ENCODE measurements at places on chromosomes 3 and 15.

DNA sequence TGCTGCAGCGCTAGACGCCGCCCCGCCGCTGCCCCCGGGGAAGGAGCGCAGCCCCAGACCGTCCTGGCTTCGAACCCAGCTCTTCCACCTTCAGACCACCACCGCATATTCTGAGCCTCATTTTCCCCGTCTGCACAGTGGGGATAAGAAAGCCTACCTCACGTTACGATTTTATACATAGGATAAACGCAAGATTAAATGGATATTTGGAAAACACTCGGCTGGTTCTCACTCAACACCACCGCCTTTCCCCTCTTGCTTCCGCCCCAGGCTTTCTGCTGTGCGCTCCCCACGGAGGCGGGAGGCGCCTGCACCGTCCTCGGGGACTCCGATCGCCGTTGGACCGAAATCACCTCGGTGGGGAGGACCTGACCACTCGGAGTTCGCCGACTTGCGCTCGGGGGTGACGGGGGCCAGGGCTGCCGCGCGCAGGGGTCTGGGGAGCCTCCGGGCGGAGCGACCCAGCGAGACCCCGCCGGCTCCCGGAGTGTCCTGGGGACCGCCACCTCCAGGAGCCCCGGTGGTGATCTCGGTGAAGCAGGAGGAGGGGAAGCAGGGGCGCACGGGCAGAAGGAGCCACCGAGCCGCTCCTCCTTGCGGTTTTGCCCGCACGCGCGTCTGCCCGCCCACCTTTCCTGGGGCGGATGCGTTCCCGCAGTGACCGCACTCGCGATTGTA is 4.0 kb downstream of the FBXL22 start:
- no peaks in the 10 kb centered on the region for H3K36me3 ChIP-seq
- H3K27me3 ChIP-seq: no peaks in the 10 kb centered on the region
- no peak for DNase-seq
- peak overlapping the region; percentile 51 for H3K4me3 ChIP-seq
- H3K4me1 ChIP-seq: no peaks in the 10 kb centered on the region

- H3K4me1 ChIP-seq: no peaks in the 10 kb centered on the region
- no peak overlapping the region for H3K27ac ChIP-seq
- no peaks in the 10 kb centered on the region for H3K36me3 ChIP-seq
- no peak overlapping the region for H3K4me3 ChIP-seq
- no peaks in the 10 kb centered on the region for H3K27me3 ChIP-seq
Measured at GRCh38 chr3:39592311-39593050, 125.0 kb downstream of the MOBP start.

GRCh38 chr3:4852780-4853748 is 126.2 kb upstream of the BHLHE40 start:
- no peak for DNase-seq
- H3K27me3 ChIP-seq: no peaks in the 10 kb centered on the region
- H3K27ac ChIP-seq: peak overlapping the region; percentile 29

DNA sequence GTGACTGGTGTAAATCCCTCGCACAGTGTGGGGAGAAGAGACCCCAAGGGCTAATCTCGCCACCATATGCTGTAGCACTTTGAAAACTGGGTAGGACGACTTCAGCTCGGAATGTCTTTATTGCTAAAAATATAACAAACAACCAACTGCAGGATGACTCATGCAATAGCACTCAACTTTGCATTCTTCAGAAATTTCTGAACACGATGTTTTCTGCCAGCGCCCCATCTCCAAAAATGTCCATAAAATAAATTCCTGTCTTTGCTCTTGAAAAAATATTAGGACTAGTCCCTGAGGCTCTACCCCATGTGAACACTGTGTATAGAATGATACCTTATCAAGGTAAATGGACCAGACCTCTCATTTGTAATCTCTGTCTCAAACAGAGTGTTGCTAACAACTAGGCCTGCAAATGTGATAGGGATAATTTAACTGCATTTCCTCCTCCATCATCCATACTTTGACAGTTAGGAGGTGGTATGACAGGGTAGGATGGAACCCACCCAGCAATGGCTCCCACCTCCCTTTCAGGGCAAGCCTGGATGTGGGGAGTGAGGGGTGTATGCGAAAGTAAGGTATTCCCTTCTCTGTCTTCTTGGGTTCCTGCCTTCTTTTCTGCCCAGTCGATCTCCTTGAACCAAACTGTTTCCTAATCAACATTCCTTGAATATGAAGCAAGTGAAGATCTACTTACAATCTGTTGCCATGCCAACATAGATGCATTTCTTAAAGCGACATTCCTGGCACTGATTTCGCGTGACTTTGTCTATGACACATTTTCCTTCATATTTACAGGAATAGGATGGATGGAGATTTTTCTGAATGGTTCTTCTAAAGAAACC is 201.1 kb downstream of the NR1D2 start:
- no peaks in the 10 kb centered on the region for H3K4me1 ChIP-seq
- no peak overlapping the region for H3K4me3 ChIP-seq
- no peaks in the 10 kb centered on the region for H3K27me3 ChIP-seq
- H3K36me3 ChIP-seq: no peaks in the 10 kb centered on the region
- H3K27ac ChIP-seq: peak overlapping the region; percentile 68
- no peak for DNase-seq

DNA sequence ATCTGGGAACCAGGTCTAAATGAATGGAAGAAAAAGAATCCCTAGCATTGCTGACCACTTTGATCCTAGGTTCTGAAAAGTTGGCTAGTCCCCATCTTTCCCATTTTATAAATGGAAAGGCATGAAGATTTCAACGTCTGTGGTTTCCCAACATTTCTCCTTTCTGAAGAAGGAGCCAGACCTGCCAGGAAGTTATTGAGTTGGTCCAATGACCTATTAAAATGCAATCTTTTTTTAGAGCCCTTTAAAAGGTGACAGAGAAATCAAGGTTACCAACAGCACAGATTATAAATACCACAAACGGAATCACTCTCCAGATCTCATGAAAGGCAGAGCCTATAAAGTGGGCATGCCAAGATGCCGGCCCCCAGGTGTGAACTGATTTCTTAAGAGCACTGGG is 505.6 kb upstream of the THBS1 start:
- H3K4me1 ChIP-seq: no peaks in the 10 kb centered on the region
- no peaks in the 10 kb centered on the region for H3K27me3 ChIP-seq
- no peak for DNase-seq
- H3K27ac ChIP-seq: peak overlapping the region; percentile 20

GRCh38 chr3:71052716-71053115 is 530.8 kb downstream of the FOXP1 start:
- H3K4me3 ChIP-seq: no peak overlapping the region
- DNase-seq: no peak
- H3K27me3 ChIP-seq: no peaks in the 10 kb centered on the region
- peaks cover 44% of the 10 kb centered on the region for H3K4me1 ChIP-seq
- peak overlapping the region; percentile 80 for H3K27ac ChIP-seq

DNA sequence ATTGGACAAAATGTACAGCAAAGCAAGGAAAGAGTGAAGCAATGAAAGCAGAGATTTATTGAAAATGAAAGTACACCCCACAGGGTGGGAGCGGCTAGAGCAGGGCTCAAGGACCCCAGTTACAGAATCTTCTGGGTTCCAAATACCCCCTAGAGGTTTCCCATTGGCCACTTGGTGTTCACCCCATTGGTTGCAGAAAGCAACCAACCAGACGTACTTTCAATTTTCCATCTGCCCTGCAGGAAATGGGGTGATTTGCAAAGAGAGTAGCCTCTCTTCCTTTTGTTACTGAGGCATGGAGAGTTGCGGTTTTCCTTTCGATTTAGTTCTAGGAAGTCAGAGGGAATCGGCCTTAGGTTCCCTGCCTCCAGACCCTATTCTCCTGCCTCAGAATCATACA is 2.4 kb downstream of the PML start:
- H3K4me3 ChIP-seq: peak overlapping the region; percentile 19
- peaks cover 6% of the 10 kb centered on the region for H3K4me1 ChIP-seq
- no peak for DNase-seq
- no peaks in the 10 kb centered on the region for H3K27me3 ChIP-seq

- DNase-seq: no peak
- no peaks in the 10 kb centered on the region for H3K27me3 ChIP-seq
- H3K27ac ChIP-seq: no peak overlapping the region
- no peaks in the 10 kb centered on the region for H3K4me1 ChIP-seq
Measured at GRCh38 chr15:47720555-47720954, 3.2 kb downstream of the SEMA6D start.

- H3K4me1 ChIP-seq: no peaks in the 10 kb centered on the region
- no peak overlapping the region for H3K27ac ChIP-seq
- no peak overlapping the region for H3K4me3 ChIP-seq
- DNase-seq: no peak
Measured at GRCh38 chr15:29857221-29857789, 35.0 kb upstream of the TJP1 start.

DNA sequence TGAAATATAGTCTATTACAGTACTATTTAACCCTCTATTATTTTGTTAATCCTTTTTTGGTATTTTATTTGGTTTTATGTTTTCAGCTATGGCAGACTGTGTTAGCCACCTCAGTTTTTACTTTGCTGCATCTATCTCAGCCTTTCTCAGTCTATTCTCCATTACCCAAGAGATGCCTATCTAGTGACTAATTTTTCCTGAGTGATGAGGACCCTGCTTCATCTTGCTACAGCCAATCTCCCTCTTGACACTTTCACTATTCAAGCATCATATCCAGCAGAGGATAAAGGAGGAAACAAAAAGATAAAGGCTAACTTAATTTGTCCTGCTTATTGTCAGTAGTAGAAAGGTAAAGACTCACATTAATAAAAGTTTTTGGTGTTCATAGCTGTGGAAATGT is 141.8 kb upstream of the NECTIN3 start:
- no peaks in the 10 kb centered on the region for H3K27me3 ChIP-seq
- no peaks in the 10 kb centered on the region for H3K36me3 ChIP-seq
- DNase-seq: no peak
- H3K27ac ChIP-seq: no peak overlapping the region

DNA sequence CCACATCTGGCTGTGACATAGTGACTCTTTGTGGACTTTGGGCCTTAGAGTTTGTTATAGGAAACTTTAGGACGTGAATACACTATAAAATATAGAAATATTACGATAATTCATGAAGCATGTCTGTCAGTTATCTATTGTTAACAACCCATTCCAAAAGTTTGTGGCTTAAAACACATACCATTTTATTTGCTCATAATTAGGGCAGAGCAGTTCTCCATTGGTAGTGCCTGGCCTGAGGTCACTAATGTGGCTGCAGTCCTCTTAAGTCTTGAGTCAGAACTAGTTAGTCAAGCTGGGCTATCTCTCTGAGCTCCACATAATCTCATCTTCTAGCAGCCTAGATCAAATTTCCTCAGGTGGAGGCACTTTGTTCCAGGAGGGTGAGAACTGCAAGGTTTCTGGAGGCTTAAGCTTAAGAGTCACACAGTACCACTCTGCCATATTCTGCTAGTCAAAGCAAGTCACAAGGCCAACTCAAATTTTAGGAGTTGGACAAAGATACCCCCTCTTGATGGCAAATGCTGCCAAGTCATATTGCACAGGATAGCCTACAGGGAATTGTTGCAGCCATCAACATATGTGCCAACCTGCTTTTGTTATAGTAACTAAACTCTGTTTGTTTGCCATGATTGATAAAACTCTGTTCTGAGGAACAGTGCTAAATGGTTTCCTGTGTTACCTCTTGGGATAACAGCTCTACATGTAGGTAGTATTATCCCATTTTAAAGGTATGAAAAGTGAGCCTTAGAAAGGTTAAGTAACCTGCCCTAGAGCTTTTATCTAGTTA is 8.7 kb downstream of the ATXN7 start:
- no peak overlapping the region for H3K4me3 ChIP-seq
- no peaks in the 10 kb centered on the region for H3K36me3 ChIP-seq
- no peak for DNase-seq
- no peaks in the 10 kb centered on the region for H3K4me1 ChIP-seq
- H3K27me3 ChIP-seq: no peaks in the 10 kb centered on the region

GRCh38 chr15:29740692-29741311 is 81.5 kb downstream of the TJP1 start:
- no peak for DNase-seq
- no peak overlapping the region for H3K4me3 ChIP-seq
- no peaks in the 10 kb centered on the region for H3K36me3 ChIP-seq
- no peaks in the 10 kb centered on the region for H3K27me3 ChIP-seq
- H3K27ac ChIP-seq: no peak overlapping the region

DNA sequence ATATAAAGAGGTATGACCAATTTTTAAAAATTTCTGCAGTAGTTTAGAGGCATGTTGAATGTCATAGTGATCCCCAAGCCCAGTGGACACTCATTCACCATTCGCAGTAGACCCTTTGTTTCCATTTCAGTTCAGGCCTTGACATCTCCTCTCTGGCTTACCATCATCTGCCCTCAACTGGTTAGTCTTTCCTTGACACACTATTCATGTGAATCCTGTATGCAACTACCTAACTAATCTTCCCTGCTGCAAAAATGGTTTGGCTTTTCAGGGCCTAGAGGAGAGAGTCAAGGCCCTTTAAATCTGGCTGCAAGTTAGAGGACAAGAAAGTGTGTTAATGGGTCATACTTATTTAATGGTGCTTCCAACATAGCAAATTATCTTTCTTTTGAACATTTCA is 10.9 kb downstream of the APH1B start:
- H3K36me3 ChIP-seq: no peaks in the 10 kb centered on the region
- no peak for DNase-seq
- no peak overlapping the region for H3K27ac ChIP-seq
- H3K4me3 ChIP-seq: no peak overlapping the region
- no peaks in the 10 kb centered on the region for H3K27me3 ChIP-seq

DNA sequence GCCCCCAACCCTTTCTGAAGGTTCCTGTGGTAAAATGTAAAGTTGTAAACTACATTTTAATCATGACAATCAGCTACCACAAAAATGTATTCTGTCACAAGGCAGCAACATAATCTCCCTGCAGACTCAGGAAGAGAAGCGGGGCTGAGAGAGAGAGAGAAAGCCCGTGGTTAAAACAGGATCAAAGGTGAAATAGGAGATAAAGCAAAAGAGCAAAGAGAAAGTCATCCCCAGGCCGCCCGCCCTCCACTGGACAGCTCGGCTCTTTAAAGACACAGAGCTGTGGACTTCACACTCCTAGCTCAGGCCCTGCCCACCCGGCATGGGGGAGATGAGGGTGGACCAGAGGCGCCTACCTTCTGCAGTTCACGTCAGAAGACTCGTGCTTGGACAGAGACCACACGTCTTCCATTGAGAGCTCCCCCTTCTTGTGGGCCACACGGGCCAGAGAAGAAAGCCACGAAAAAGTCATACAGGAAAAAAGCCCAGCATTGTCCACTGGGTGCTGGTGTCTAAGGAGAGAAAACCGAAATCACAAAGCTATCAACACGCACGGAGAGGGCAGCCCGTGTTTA is 29.4 kb downstream of the ABCC5 start:
- H3K4me1 ChIP-seq: no peaks in the 10 kb centered on the region
- no peak overlapping the region for H3K27ac ChIP-seq
- no peak overlapping the region for H3K4me3 ChIP-seq
- no peaks in the 10 kb centered on the region for H3K36me3 ChIP-seq
- H3K27me3 ChIP-seq: no peaks in the 10 kb centered on the region
